AG08396 (cell line): ENCODE measurements at places on chromosomes 11 and 22.

DNA sequence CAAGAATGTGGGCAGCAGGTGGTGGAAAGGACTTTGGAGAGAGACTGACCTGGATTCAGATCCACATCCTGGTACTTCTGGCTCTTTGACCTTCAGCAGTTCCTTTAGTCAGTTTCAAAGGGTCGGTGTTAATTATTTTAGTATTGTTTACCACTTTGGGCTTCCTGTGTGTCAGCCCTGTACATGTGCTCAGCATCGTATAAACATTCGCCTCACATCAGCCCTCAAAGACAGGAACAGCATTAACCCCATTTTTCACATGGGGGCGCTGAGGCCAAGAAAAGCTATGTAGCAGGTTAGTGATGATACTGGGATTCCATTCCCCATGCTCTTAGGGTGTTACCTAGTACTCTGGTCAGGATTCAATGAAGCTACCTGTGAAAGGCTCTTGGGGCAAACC is 72.1 kb upstream of the YWHAH start:
- DNase-seq: no peak

GRCh38 chr11:106278391-106278790 is 200.9 kb downstream of the AASDHPPT start:
- no peak for DNase-seq

DNA sequence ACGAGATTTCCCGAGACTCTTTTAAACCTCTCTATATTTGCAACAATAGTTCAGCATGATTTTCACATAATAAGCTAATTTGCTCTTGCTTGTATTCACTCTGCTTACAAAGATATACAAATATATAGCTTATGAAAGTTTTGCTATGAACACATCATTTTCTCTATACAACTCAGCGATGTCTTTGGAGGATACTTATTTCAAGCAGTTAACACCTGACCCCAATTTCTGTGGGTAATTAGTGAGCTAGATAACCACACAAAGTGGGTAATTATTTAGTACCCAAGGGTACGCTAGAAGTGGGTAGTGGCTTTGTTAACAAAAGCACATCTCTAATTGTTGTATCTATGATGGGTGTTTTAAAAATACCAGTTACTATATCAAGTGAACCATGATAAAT is 12.3 kb downstream of the BLID start:
- no peak for DNase-seq

GRCh38 chr11:82703226-82703625 is 30.4 kb downstream of the FAM181B start:
- no peak for DNase-seq

DNA sequence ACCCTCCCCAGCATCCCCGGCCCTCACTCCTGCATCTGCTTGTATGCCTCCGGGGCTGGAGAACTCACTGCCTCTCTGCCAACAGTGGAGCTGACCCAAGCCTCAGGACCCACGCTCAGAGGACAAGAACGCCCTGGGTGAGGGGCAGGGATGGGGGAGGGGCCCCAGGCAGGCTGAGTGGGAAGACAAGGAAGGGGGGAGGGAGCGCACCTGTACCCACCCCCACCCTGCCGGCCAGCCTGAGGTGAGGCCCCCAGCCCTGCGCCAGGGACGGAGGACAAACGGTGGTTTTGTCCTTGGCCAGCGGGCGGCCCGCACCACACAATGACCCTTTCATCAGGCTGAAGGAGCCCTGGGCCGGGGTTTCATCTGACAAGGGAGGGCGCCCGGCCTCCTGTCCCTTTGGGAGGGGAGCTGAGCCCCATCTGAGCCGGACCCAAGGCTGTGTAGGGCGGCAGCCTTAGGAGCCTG is 10.0 kb downstream of the WNT7B start:
- DNase-seq: no peak

DNA sequence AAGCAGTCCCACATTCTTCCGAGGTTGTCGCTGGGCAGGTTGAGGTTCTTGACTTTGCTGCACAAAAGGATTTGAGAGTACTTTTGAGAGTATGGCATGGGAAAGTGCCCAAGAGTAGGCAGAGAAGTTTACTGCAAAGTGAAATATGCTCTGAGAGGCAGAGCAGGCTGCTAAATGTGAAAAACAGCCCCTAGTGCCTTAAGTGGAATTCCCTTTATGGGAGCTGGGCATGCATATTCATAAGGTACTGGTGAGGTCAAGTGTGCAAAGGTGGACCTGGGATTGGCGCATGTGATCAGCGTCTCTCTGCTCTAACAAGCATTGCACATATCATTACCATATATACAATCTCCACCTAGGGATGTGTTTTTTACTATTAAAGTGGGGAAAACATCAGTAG is 12.0 kb upstream of the APOL4 start:
- no peak for DNase-seq

DNA sequence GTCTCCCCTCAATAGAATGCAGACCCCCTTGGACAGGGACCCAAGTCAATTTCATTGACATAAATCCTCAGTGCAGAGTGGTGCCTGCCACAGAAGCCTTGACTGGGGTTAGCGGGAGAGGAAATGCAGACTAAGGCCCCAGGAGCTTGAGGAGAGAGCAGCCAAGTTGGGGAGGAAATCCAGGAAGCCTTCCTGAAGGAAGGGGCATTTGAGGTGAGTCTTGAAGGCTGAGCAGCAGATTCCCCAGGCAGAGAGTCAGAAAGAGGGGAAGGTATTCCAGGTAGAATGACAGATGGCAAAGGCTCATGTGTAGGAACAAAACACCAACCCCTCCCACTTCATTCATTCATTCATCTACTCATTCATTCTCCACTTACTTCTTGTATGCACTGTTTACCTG is 10.3 kb downstream of the MYEOV start:
- DNase-seq: no peak

GRCh38 chr11:120524536-120525085 is 13.1 kb downstream of the GRIK4 start:
- no peak for DNase-seq

DNA sequence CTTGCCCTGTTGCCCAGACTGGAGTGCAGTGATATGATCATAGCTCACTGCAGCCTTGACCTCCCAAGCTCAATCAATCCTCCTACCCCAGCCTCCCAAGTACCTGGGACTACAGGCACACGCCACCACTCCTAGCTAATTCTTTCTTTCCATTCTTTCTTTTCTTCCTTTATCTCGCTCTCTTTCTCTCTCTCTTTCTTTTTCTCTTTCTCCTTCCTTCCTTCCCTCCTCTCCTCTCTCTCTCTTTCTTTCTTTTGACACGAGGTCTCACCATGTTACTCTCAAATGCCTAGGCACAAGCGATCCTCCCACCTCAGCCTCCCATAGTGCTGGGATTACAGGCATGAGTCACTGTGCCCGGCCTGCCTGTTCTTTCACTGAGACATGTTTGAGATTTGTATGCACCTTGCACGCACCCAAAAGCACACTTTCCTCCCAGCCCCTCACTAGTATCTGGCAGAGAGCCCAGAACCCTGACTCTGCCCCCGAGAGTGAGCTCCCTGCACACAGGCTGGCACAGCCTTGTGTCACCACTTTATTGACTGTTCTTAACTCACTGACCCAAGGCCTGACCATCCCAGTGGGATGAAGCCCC is 56.8 kb downstream of the CD6 start:
- no peak for DNase-seq

- peak; percentile 95 for DNase-seq
Observed at GRCh38 chr11:112289588-112290492, 29.2 kb upstream of the PLET1 start.

GRCh38 chr11:47538741-47539565 is 14.0 kb downstream of the CELF1 start:
- no peak for DNase-seq

DNA sequence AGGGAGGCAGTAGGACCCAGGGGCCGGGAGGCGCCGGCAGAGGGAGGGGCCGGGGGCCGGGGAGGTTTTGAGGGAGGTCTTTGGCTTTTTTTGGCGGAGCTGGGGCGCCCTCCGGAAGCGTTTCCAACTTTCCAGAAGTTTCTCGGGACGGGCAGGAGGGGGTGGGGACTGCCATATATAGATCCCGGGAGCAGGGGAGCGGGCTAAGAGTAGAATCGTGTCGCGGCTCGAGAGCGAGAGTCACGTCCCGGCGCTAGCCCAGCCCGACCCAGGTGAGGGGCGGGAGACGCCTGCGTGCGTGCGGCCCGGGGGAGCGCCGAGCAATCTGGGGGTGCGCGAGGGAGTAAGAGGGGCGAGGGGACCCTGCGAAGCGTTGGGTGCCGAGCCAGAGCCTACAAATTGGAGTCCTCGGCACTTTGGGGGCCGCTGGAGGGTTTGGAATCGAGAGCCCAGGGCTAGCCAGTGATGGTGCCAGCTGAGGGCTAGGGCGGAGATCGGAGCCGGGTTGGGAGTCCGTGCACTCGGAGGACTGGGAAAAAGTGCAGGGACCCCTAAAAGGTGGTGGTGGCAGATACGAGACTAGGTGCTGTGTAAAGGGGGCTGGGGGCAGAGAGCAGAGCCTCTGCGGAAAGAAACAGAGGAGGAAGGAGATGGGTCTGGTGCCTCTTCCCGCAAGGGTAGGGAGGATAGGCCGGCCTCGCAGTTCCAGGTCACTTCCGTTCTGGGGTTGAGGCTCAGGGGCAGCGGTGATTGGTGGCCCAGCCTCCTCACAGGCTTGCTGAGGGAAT is at the start of gene SERPINH1:
Gene SERPINH1, plus strand, starts transcription at position 206 of the 788 bp plus-strand sequence. CDS start 4,097 bp downstream, outside the sequence.
- DNase-seq: peak; percentile 86

GRCh38 chr11:111162305-111162704 is 83.2 kb upstream of the POU2AF2 start:
- DNase-seq: peak; percentile 6
